ENCODE measurements at places on chromosomes 3 and 15.

DNA sequence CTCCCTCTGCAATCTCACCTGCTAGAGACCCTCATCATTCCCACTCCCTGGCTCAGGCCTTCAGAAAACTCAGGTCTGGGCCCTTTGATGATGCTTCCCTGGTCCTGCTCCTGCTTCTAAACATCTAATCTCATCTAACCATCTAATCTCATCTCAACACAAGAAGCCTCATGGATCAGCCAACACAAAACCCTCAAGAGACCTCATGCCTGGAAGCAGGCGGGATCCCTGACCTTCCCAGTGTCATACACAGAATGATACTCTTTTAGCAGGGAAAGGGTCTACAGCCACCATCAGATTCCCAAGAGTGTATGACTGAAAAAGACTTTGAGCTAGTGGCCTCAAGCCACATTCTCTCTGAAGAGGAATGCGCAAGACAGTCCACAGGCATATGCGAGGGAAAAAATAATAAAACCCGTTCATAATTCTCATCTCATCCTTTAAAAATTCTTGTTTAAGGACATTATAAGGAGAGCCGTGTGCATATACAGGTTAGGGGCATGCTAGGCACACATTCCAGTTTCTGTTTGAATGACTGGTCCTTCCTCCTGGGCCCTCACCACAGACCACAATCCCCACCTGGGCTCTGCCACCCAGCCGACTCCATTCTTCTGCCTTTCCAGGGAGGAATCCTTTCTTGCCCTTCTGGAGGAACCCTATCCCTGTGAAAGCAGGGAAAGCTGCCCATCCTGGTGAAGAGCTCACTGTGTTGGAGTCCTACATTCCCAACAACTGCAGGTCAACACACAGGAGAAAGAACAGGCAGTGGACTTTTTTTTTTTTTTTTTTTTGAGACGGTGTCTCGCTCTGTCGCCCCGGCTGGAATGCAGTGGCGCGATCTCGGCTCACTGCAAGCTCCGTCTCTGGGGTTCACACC lies 2.2 kb downstream of the ZXDC start:
- DNase-seq, result no peak

DNA sequence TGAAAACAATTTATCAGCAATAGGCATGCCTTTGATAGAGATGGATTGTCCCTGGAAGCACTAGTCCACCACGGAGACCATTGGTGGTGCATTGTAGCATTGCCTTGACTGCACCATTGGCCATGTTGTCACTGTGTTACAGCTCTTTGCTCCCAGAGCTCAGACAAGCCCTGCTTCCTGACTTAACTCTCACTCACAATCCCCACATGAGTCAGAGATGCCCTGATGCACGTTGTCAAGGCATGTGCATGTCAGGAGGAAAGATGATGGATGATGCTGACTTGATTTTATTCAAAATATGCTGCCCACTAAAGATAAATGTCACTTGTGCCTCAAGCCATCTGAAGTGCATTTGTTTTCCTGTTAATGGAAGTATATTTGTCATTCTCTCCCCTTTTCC lies 266.1 kb downstream of the ARRDC4 start:
- DNase-seq, result no peak

GRCh38 chr3:25384471-25384870 lies 43.6 kb upstream of the RARB start:
- no peak for DNase-seq

- DNase-seq, result no peak
These were observed 9.4 kb downstream of the SLC6A20 start for GRCh38 chr3:45786801-45787495.

DNA sequence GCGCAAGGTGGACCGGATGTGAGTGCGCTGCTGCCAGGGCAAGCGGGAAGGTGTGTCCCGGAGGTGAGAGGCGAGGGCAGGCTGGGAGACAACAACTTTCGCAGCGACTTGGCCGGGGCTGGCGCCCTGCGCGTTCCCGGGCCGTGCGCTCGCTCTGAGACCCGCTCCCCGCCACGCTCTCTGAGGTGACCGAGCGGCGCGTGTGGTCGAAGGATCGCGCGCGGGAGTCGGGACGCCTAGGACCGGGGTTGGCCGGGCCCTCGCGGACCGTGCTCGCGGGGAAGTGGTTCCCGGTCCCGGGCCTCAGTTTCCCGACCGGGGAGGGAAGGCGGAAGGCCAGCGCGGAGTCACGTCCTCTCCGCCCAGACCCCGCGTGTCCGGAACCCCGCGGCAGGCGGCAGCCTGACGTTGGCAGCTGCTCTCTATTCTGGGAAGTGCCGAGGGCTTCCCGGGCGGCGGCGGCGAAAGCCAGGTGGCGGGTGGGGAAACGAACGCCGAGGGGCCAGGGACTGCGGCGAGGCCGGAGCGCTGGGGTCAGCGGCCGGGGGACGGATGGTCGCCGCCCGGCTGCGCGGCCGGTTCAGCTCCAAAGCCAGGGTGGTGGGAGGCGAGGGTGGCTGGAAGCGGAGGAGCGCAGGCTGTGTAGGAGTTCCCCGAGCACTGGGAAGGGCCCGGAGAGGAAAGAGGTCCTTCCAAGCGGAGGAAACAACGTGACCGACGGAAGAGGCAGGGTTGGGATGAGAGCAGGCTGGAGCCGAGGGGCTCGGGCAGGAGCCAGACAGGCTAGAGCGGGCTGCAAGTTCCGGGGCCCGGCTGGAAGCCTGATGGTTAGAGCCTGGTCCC lies 1.0 kb upstream of the IGF2BP2 start:
- DNase-seq, result peak; percentile 11

GRCh38 chr3:30189900-30190299 lies 416.5 kb upstream of the TGFBR2 start:
- DNase-seq, result no peak

GRCh38 chr3:111509308-111509707 lies 32.7 kb upstream of the CD96 start:
- DNase-seq, result no peak
